ENCODE measurements at places on chromosomes 7 and 10.

GRCh38 chr10:110008518-110009339, 945 bp downstream of the ADD3 start:
- no peak for DNase-seq

GRCh38 chr10:78991187-78991586, 77.6 kb upstream of the ZMIZ1 start:
- DNase-seq: no peak

DNA sequence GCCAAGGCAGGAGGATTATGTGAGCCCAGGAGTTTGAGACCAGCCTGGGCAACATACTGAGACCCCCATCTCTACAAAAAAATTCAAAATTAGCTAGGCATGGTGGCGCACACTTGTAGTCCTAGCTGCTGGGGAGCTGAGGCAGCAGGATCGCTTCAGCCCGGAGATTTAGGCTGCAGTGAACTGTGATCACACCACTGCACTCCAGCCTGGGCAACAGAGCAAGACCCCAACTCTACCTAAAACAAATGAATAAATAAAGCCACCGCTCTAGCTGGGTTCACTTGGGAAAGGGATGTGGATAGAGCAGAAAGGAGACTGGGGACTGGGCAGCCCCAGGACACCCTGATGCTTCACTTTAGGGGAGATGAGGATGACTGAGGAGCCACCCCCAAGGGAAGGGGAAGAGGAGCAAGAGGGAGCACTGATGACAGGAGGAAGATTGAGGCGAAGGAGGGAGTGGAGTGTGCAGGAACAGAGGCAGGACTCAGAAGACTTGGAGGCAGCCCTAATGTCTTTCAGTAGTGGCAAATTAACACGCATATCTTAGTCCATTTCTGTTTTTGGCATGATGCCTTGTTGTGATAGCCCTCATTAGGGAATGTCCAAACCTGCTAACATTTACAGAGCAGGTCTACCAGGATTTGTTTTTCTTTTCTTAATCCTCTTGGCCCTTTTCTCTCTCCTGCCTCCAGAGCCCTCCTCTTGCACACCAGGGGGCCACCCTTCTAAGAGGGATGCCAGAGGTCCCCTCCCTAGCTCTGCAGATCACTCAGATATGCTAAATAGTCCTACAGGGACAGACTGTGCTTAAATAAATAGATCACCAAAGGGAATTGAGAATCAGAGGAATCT, 88.3 kb downstream of the C10orf105 start:
- DNase-seq: no peak

DNA sequence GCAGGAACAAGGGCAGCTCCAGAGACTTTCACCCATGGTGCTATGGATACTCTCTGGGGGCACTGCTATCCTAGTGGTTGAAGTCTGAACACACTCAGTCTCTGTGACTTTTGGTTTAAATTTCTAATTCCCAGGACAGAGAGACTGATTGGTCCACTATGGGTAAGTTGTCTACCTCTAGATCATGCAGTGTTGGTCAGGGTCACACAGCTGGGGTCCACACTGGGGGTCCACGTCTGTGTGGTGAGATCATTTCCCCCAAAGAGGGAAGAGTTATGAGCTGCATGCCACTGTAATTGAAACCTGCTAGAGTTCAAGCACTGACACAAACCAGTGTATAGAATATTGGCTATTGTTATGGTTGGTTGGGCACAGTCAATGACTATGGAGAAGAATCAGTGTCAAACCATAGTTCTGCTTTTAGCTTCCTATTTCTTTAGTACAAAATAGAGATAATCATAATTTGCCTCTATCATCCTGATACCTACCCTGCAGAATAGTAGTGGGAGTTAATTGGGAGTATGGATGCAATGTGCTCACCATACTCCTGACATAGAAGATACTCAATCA, 101.6 kb downstream of the PRTFDC1 start:
- DNase-seq: no peak

DNA sequence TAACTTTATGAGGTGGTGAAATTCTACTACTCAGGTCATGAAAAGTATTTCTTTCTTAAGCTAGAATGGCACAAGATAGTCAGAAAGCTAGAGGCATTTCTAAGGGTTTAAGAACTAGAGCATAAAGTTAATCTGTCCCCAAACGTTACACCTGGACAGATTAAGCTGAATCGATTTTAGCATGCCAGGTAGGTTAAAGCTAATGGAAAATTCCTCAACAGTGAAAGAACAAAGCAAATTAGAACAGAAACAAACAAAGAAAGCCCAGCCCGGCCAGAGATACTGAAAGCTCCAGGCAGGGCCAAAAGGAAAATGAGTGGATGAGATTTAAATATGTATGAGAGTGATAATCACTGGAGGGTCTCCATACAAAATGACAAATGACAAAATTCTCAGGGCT, 293.8 kb downstream of the CALN1 start:
- DNase-seq: no peak

DNA sequence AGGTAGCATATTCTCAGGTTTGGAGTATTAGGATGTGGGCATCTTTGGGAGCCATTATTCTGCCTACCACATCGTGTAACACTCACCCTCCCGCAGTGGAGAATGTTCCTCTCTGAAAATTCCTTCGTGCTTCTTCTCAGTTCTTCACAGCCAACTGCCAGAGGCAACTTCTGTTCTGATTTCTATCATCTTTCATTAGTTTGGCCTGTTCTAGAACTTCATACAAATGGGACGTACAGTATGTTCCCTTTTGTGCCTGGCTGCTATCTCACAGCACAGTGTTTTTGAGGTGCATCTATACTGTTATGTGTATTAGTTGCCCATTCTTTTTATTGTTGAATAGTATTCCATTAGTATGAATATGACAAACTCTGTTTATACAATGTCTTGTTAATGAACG, 8.9 kb upstream of the SLC26A3 start:
- no peak for DNase-seq

GRCh38 chr7:22698767-22699166, 28.2 kb upstream of the IL6 start:
- no peak for DNase-seq

- DNase-seq: no peak
Observed at GRCh38 chr10:122121059-122121458, 132.1 kb downstream of the TACC2 start.

DNA sequence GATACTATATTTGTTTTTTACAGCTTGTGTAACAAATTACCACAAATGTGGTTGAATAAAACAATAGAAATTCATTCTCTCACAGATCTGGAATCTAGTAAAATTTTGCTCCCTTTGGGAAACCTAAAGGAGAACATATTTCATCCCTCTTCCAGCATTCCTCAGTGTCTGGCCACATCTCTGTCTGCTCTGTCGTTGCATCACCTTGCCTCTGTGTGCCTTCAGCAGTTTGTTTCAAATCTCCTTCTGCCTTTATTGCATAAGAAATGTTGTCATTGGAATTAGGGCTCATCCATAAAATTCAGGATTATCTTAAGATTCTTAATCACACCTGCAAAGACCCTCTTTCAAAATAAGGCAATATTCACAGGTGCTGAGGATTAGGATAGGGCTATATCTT, 14.5 kb downstream of the OR2A14 start:
- no peak for DNase-seq

Data from NCI-H460 (cell line).